ENCODE measurements at places on chromosomes 11 and 22. TPM values are rescaled to one million over a fixed set of nuclear protein-coding genes. Genes with fewer than 3 reads are reported as not detected.
A peak's percentile ranks its signal among the peaks of the same experiment; 100 is the strongest.

Gene VPREB1
- not detected for polyA plus RNA-seq

Gene MMP26
- polyA plus RNA-seq: 0.27 TPM

Gene OR5T2
- not detected for polyA plus RNA-seq

GRCh38 chr11:19723572-19724342 is 11.1 kb downstream of the NAV2 start:
- no peak for DNase-seq

DNA sequence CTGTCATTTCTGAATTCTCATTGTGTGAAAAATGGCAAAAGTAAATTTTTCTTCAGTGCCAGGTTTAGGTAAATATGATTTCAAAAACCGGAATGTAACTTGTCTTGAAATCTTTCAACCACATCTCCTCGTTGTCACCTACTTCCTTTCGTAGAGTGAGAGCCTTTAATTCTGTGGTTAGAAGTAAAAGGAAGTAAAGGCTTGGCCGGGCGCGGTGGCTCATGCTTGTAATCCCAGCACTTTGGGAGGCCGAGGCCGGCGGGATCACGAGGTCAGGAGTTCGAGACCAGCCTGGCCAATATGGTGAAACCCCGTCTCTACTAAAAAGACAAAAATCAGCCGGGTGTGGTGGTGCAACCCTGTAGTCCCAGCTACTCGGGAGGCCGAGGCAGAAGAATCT is 29.8 kb downstream of the SGSM3 start:
- DNase-seq: no peak

GRCh38 chr22:31637891-31638618 is 24.0 kb downstream of the PISD start:
- DNase-seq: no peak

GRCh38 chr11:33670250-33671011 is 30.2 kb downstream of the C11orf91 start:
- DNase-seq: no peak

Gene BAIAP2L2
- polyA plus RNA-seq: 8.5 TPM

Gene DLG2
- polyA plus RNA-seq: 13.4 TPM

Gene IFITM2
- 189 TPM for polyA plus RNA-seq

Gene CCDC188
- 1.0 TPM for polyA plus RNA-seq

GRCh38 chr11:106457727-106458126 is 380.3 kb downstream of the AASDHPPT start:
- DNase-seq: no peak

Gene LARGE2
- 23.3 TPM for polyA plus RNA-seq

GRCh38 chr11:119427279-119427678 is 4.3 kb upstream of the THY1 start:
- no peak for DNase-seq

Gene UPK3A
- polyA plus RNA-seq: 1.5 TPM

DNA sequence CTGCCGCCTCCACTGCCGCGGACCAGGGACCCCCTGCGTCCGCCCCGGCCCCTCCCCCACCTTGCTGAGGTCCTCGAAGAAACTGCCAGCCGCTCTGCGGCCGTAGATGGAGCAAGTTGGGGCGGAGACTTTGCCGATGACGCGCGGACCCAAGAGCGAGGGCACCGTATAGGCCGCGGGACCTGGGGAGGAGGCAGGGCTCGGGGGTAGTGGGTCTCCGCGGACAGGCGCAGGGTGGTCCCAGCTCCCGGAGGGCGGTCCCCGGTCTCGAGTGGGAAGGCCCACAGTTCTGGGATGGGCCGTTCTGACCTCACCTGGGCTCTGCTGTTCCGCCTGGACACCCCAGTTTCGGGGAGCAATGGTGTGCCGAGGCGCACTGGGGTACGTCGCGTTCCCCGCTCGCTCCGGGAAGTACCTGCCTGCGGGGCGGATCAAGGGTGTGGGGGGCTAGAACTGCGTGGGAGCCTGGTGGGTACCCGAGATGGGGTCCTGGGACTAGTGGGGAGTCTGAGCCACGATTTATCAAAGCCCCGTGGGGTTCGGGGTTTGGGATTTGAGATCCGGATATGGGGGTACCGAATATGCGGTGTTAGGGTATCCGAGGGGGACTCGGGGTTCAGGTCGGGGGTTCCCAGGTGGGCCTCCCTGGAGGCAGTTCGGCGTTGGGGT is 1.2 kb upstream of the TYMP start:
- peak; percentile 45 for DNase-seq

Gene TIGD3
- 0.60 TPM for polyA plus RNA-seq

Gene SLN
- 0.27 TPM for polyA plus RNA-seq

- no peak for DNase-seq
These were observed 127.7 kb upstream of the MTNR1B start for GRCh38 chr11:92841719-92842118.

DNA sequence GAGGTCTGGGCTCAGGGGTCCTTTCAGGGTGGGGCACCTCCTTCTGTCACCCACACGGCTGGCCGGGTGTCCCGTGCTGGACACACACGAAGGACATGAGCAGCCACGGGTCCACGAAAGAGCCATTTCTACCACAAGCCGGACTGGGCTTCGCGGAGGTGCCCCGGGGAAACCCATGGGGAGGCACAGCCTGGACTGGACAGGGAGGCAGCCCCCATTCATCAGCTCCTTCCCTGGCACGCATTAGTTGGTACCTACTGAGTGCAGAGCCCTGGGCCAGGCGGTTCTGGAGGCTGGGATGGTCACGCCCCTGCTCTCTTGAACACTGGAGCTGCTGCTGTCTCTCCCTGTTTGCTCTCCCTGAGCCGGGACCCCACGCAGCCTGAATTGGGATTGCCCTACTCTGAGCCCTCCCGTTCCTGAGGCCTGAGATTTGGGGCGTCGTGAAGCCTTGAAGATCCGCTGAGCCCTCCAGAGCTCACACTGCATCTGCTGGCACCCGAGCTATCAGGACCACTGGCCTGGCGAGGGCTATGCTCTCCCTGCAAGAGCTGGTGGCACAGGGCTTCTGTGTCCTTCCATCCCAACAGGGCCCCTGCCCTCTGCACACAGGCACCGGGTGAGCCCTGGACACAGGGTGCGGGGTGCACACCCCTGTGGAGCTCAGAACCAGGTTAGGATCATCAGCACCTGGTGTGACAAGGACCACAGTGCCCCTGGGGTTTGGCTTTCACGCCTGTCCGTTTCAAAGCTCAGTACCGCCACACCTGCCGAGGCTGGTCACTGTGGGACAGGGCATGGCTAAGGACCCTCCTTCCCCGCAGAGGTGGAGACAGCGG is 84.6 kb downstream of the MYEOV start:
- DNase-seq: no peak

- DNase-seq: no peak
These were observed 78.6 kb upstream of the SHANK2 start for GRCh38 chr11:71330996-71331395.

- DNase-seq: no peak
These were observed 11.5 kb upstream of the TBC1D22A start for GRCh38 chr22:46750863-46751443.

- no peak for DNase-seq
These were observed 55.5 kb downstream of the FAM83F start for GRCh38 chr22:40050258-40050657.

DNA sequence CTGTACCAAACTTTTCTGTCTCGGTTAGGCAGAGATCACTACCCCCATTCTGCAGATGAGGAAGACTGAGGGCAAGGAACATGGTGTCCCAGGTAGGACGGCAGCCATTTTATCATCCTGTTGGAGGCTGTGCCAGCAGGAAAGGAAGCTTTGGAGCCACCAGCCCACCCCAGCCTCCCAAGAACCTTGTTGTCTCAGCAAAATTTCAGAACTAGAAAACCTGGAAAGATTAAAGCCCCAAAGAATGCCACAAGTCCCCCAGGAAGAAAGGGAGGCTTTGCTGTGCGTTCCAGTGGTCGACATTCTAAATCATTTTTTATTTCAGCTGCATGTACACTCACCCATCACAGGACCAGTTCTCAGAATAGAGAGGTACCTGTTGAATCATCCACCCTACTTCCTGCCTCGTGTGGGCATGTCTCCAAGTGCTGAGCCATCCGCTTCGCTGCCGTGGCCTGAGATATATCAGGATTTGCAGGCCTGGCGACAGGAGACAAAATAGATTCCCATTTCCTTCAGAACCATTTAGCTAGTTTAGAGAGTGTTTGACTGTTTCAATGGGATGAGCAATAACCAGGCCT is 13.0 kb upstream of the EIF3D start:
- no peak for DNase-seq

DNA sequence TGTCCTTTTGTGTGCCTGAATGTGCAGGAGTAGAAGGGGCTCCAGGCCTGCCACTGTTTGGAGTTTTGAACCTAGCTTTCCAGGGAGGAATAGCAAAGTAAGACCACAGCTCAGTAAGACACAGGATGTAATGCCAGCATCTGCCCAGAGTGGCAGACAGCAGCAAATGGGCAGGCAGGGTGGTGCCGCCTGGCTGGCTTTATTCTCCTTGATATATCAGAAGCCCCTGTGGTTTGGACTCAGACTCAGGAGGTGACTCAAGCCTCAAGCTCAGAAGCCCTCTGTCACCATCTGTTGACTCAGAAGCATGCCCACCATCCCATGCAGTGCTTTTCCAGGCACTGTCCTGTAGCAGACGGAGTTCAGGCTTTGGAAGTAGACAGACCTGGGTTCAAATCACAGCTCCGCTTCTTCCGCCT is 72.7 kb upstream of the TTC12 start:
- no peak for DNase-seq

DNA sequence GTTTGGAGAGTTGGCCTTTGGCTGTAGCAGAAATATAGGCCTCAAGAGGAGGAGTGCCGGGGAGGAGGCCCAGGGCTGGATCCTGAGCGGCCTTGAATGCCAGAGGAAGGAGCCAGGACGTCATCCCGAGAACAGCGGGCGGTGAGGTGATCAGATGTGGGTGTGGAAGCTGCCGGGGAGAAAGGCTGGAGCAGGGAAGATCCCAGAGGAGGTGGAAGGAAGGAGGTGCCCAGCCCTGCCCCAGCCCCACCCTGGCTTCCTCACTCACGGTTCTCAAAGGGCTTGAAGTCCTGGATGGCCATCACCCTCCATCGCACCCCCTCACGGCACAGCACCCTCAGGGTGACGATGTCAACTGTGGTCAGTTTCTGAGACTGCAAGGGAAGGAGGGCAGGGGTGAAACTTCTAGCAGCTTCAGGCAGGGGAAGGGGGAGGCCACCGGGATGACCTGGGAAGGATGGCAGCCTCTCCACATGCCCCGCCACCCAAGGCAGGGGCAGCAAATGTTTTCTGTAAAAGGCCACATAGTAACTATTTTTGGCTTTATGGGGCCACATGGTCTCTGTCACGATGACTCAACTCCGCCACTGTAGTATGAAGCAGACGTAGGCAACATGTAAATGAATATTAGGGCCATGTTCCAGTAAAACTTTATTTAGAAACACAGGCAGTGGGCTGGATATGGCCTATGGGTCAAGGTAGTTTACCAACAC is 10.7 kb downstream of the IL2RB start:
- DNase-seq: no peak

Gene EIF4G2
- 964 TPM for polyA plus RNA-seq

GRCh38 chr11:105466582-105467228 is 143.2 kb upstream of the GRIA4 start:
- DNase-seq: peak; percentile 13

DNA sequence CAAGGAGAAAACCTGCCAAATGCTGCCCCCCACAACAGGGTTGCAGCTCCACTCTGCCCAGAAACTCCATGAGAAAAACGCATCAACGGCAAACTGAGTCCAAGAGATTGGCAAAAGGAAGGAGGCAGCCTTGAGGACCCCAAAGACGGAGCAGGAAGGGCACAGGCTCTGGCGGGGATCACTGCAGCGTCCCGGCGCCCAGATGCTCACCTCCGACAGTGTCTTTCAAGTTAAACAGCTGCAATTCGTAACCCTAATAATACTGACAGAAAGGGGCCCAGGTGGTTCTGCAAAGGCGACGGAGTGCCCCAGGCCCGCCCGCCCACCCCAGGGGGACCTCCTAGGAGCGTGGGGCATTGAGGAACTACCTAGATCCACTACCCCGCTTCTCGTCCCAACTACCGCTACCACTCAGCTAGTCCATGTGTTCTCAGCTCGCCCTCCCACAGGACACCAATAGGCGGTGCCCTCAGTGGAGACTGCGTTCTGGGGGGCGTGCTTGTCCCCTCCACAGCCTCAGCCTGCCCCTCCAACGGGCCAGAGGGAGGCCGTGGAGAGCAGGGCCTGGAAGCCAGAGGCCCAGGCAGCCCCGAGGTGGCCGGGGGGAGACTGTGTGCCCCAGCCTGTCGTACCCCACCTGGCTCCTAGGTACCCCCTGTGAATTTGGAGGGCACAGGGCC is 127.4 kb downstream of the PHF21B start:
- no peak for DNase-seq

DNA sequence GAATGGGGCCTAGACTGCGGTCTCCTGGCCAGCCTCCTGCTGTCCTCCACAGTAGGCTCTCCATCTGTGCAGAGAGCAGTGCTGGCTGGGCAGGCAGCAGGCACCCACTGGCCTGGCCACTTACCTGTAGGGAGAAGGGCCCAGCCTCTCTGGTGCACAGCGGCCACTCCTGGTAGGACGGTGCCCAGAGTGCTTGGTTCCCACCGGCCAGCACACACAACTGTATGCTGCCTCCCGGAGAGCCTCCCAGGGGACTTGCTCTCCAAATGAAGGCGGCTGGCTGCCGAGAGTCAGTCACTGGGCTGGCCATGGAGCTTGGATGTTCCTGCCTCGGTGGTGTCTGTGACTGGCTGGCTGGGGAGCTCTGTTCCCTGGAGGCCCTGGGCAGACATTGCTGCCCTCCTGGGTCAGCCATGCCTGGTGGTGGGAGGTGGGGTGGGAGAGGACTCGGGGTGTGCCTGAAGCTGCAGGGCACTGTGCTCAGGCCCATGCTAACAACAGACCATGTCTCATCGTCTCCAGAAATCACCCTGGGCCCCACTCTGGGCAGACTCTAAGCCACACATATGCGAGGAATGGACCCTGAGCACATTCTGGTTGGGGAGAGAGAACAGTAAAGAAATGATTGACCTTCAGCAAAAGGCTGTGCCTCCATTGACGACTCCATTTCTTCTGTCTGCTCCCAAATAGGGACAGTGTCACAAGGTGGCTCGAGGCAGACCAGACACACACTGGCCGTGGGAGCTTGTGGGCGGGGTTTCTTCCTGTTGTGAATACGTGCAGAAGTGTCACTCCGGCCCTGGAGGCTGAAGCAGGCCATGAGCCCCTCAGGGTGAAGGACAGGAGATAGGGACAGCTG is 350.8 kb downstream of the TBC1D22A start:
- DNase-seq: no peak

DNA sequence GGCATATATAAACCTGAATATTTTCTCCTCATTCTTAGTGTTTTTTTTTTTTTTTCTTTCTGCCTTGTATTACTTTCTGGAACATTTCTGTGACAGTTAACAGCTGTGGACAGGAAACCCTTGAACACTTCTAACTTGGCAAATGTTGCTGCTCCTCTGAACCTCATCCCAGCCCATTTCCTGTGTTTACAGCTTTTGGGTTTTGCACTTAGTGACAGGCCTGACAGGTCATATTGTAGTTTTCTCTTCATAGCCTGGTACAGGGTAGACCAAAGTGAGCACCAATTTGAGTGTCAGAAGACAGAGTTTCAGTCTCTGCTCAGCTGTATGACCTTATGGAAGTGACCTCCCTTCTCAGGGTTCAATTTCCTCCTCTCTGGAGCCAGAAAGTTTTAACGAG is 91.6 kb downstream of the STIM1 start:
- peak; percentile 69 for DNase-seq

GRCh38 chr11:70040452-70040851 is 37.7 kb upstream of the ANO1 start:
- DNase-seq: no peak

All from left kidney (tissue), 8 donors.